ENCODE measurements at places on chromosomes 13 and 19. TPM values are rescaled to one million over a fixed set of nuclear protein-coding genes. Genes with fewer than 3 reads are reported as not detected.

The ERCC1 gene
- 46.6 TPM for total RNA-seq

The SPTBN4 gene
- total RNA-seq: 0.97 TPM

The KLHL1 gene
- not detected for total RNA-seq

The ZNF43 gene
- 7.2 TPM for total RNA-seq

The PDS5B gene
- 29.9 TPM for total RNA-seq

The PODNL1 gene
- total RNA-seq: 4.8 TPM

The MIA gene
- not detected for total RNA-seq

The JAK3 gene
- total RNA-seq: 3.4 TPM

Measured in smooth muscle cell of the umbilical artery (primary cell).